ENCODE measurements at places on chromosomes 6 and 20. TPM values are rescaled to one million over a fixed set of nuclear protein-coding genes. Genes with fewer than 3 reads are reported as not detected.
A peak's percentile ranks its signal among the peaks of the same experiment; 100 is the strongest.

The SLC22A2 gene
- not detected for total RNA-seq

GRCh38 chr6:70686548-70687133 is 19.0 kb downstream of the SMAP1 start:
- DNase-seq, result peak; percentile 29

- DNase-seq, result peak; percentile 73
Measured at GRCh38 chr6:116370760-116371119, at the start of gene DSE. Gene DSE, plus strand, starts transcription at chr6:116370947. Its CDS starts 28,304 bp downstream, at chr6:116399251.

The SLC18B1 gene
- total RNA-seq, result 3.1 TPM

DNA sequence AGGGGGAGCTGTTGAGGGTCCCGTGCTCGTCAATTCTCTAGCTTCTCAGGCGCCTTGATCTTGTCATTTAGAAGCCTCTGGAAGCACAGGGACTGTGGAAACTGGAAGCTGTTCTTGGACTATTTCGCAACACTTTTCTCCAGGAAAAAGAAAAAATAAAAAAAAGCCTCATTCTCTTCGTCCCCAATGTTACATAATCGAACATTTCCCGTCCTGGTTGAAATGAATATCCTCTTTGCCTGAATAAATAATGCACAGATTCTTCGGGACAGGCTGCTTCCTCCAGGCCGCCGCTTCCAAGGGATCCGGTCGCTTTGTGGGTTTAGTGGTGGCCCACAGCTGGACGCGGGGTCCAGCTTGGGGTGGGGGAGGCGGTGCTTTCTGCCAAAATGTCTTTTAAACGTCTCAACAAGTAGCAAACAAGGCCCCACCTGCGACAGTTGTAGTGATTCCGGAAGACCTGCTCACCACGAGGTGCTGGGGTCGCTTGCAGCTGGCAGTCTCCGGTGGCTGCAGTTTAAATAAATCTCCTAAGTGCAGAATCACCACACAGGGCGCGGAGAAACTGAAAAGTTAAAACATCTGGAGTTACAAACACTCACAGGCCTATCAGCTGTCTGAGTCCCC is 125.9 kb upstream of the ESR1 start:
- no peak for DNase-seq

The TCF19 gene
- total RNA-seq, result 29.7 TPM

The ETV7 gene
- not detected for total RNA-seq

- no peak for DNase-seq
Measured at GRCh38 chr6:14918200-14918907, 327.5 kb upstream of the JARID2 start.

DNA sequence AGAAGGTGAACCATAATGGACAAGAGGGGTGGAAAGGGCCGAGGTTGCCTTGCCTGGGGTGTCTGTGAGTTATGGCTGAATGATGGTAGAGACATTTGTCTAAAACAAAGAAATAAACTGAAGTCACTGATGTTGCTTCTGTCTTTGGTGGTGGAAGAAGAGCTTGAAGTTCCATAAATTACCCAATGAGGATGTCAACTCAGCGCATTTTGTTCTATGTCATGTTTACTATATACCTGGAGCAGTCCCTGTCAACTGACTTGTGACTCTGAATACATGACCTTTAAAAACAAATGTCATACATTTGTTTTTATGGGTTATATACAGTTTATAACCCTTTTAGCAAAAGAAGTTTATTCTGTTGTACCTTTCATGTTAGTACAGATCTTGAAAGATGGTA is 2.0 kb downstream of the EFHC1 start:
- no peak for DNase-seq

The KCNK5 gene
- total RNA-seq, result not detected

The MUCL3 gene
- total RNA-seq, result not detected

- no peak for DNase-seq
Measured at GRCh38 chr6:146123616-146124015, 94.8 kb downstream of the GRM1 start.

The PLG gene
- not detected for total RNA-seq

DNA sequence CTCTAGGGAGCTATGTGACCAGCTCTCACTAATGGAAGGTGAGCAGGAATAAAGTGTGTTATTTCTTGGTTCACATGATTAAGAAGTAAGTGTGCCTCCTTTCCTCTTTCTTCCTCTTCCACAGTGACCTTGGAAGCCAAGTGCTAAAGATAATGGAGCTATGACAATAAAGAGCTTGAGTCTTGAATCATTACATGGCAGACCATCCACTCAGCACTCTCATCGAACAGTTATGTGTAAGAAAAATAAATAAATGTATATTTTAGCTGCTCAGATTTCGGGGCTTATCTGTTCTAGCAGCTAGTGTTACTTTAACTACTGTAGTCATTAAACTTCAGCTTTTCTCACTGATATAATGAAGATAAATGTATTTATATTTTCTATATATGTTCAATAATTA is 72.9 kb downstream of the HDGFL1 start:
- no peak for DNase-seq

DNA sequence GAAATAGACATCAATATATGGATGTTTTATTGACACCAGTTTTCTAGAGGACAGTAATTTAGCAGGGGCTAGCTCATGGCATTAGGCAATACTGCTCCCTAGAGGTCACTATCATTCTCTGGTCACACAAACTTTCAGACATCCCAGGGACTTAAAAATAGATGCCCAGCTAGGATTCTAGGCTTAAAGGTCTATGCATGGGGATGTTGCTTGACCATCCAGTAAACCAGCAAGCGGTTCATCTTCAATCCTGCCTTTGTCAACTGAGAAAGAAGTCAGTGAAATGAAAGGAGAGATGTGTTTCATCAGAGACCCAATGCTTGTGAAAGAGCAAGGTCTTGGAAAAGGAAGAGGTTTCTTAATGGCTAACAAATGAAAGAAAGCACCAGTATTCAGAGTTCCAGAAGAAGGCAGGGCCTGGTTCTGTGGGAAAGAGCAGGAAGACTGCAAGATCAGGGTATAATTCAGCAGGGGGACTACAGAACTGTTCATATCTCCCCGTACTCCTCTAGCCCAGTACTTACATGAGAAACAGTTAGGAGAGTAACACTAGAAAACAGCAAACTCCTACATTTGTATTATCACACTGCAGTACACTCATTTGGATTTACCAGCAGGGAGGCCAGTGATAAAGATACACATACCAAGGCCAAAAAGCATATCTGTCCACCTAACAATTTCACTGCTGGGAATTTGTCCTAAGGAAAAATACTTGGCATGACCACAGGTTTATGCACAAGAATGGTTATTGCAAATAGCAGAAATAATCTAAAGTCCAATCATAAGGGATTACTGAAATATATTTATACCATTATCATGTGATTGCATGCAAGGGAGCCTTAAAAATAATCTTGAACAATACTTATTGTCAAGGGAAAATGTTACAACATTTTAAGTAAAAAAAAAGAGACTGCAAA is 151.4 kb upstream of the LAMA2 start:
- DNase-seq, result peak; percentile 42

GRCh38 chr20:34947336-34947735 is 8.3 kb downstream of the GSS start:
- no peak for DNase-seq

GRCh38 chr6:100382767-100383195 is 81.9 kb downstream of the SIM1 start:
- DNase-seq, result no peak

GRCh38 chr6:158060455-158061360 is 79.0 kb downstream of the SYNJ2 start:
- DNase-seq, result peak; percentile 98

GRCh38 chr6:75499640-75500039 is 6.0 kb upstream of the FILIP1 start:
- DNase-seq, result no peak

- DNase-seq, result no peak
Measured at GRCh38 chr6:69370763-69371162, 426.0 kb downstream of the LMBRD1 start.

The MYT1 gene
- not detected for total RNA-seq

DNA sequence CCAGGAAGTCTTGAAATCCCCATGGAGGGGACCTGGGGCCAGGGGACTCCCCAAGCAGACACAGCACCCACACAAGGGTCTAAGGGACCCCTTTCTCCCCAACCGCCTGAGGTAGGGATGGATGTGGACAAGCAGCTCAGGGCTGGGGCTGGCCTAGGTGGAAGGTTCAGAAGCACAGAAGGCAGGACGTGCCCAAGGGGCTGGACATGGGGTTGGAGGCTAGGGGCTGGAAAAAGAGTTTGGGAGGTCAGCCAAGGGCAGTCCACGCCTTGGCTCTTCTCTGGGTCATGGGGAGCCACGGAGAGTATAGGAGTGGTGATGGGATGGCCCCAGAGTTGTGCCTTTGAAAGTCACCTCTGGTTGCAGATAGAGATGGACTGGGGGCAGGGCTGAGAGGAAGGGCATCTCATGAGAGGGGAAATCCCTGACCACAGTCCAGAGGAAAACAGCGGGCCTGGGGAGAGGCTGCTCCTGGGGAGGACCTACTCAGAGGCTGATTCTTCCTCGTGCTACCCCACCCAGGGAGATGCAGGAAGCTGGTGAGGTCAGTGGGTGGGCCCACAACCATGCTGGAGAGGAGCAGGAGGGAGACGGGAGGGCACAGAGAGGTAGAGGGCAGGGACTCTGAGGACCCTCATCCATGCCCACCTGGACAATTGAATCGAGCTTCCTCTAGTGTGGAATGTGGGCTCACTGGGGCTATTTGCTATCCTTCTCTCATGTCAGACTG is 2.5 kb upstream of the HSPA12B start:
- DNase-seq, result no peak

The OR12D3 gene
- not detected for total RNA-seq

All from HFFc6 (cell line).